NCI-H2081 (cell line): ENCODE measurements at places on chromosomes 3 and 15.

DNA sequence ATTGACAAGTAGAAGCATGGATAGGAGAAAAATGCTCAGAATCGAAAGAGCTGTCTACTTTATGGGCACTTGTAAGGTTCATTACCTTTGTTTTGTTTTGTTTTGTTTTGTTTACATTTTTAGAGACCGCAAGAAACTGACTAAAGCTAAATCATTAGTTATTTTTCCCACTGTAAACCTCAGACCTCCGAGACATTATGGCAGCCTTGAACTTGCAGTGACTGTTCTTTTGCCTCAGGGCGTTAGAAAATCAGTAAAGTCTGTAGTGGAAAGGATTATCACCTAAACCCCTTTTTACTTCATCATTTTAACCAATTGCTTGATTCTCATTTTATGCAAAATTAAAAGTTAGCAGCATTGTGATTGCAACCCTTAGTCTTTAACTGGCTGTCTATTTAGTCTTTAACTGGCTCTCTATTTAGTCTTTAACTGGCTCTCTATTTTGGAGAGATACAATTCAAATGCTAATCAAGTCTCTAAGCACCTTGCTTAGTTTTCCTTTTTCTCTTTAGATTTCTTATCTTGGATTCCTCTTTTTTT is 383.3 kb upstream of the ROBO2 start:
- no peak for DNase-seq

- DNase-seq: no peak
Observed at GRCh38 chr3:58041826-58042324, 33.7 kb downstream of the FLNB start.

- DNase-seq: no peak
Observed at GRCh38 chr3:195259154-195259474, 11.8 kb downstream of the XXYLT1 start.

DNA sequence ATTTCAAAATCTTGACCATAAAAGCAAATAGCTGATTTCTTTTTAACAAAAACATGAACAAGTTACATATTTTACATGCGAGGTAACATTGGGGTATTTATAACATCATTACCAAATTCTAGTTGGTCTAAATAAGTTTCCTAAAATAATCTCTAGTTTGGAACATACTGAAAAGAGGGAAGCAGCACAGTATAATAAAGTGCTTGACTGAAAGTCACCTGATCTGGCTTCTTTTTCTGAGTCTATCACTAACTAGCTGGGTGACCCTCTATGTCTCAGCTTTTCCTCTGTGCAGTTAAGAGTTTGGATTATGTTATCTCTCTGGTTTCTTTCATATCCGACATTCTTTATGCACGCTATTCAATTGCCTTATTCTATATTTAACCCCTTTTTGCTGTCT is 19.8 kb upstream of the CNTN4 start:
- no peak for DNase-seq

- DNase-seq: no peak
Observed at GRCh38 chr3:112761062-112761638, 85.5 kb downstream of the CD200R1L start.

GRCh38 chr15:100055821-100056220 is 286.0 kb downstream of the ADAMTS17 start:
- no peak for DNase-seq

DNA sequence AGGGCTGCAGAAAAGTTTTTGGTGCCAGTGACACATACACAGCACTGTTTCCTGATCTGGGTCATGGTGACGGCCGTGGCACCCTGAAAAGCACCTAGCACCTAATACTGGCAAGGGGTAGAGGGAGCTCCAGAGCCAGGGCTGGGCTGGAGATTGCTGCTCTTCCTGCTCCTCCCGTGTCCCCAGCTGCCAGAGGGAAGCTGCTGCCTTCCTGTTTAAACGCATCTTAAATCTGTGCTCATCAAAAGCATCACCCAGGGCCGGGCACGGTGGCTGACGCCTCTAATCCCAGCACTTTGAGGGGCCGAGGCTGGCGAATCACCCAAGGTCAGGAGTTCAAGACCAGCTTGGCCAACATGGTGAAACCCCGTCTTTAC is 156.7 kb upstream of the MEF2A start:
- peak; percentile 25 for DNase-seq

GRCh38 chr3:128845119-128845777 is 34.2 kb upstream of the ACAD9 start:
- no peak for DNase-seq

GRCh38 chr15:74415966-74416916 is 17.5 kb downstream of the SEMA7A start:
- no peak for DNase-seq

GRCh38 chr3:100602506-100603444 is 6.6 kb upstream of the ADGRG7 start:
- DNase-seq: peak; percentile 22

DNA sequence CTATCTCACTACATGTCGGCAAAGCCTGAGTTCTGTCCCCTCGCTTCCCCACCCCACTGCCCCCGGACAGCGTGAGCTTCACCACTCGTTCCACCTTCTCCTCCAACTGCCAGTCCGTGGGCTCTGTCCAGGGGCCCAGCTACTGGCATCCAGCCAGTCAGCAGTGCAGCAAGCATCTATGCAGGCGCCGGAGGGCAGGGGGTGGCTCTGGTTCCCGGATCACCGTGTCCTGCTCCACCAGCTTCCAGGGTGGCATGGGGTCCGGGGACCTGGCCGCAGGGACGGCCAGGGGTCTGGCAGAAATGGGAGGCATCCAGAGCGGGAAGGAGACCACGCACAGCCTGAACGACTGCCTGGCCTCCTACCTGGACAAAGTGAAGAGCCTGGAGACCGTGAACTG is 20.4 kb downstream of the CMTM8 start:
- DNase-seq: no peak

GRCh38 chr15:91318931-91319330 is 218.9 kb downstream of the SV2B start:
- no peak for DNase-seq

- DNase-seq: no peak
Observed at GRCh38 chr3:160057331-160057730, 68.7 kb downstream of the IL12A start.

- DNase-seq: no peak
Observed at GRCh38 chr3:163129287-163129686, 1632.7 kb downstream of the OTOL1 start.

GRCh38 chr15:98597666-98598065 is 50.7 kb upstream of the IGF1R start:
- DNase-seq: no peak

DNA sequence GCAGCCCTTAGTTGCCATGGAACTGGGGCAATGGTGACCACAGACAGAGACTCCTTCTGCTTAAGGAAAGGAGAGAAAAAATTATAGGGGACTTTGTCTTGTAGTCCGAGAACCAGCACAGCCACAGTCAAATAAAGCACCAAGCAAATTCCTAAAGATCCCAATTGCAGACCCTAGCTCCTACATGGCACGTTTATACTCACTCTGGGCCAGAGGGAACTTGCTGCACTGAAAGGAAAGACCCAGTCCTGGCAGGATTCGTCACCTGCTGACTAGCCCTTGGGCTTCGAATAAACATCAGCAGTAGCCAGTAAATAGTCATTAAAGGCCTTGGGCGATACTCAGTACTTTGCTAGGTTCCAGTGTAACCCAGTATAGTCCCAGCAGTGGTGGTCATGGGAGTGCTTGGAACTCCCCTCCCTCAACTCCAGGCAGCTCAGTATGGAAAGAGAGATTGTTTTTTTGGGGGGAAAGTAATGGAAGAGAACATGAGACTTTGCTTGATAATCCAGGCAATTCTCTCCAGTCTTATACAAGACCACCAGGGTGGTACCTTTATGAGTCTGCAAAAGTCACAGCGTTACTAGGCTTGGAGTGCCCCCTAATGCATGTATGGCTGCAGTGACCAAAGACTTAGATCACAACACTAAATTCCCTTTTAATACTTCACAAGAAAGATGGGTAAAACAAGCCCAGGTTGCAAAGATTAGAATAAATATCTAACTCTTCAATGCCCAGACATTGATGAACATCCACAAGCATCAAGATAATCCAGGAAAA is 66.4 kb upstream of the AGTR1 start:
- DNase-seq: no peak

DNA sequence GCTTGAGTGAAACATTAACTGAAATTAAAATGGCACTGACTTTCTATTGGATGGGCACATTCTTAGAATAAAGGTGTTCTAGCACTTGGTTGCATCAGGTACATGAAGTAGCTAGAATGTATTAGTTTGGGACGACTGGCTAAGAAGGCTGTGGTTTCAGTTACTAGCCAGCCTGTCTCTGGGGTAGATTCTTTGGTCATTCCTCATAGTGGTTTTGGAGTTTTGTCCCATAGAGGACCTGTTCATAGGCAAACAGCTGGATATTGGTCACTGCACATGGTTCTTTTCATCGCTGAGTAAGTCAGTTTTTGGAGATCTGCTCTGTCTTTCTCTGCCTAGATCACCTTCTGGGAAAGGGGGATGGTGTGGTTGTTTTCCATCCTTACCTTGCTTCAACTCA is 55.3 kb downstream of the ADAMTSL3 start:
- no peak for DNase-seq

DNA sequence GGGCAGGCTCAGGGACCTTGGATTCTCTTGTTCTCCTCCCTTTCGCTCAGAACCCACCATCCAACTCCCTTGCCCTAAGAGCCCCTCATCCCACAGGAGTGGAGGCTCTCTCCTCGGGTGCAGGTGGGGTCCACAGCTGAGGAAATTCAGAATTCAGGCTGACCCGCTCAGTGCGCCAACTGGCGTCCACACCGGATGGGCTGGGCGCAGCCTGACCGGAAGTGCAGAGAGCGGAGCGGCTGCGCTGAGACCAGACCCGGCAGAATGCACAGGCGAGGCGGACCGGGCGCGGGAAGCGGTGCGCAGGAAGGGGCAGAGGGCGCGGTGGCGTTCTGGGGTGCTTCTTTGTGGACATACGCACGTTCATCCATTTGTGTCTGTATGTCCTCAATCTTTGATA is 210.4 kb upstream of the NDN start:
- no peak for DNase-seq

DNA sequence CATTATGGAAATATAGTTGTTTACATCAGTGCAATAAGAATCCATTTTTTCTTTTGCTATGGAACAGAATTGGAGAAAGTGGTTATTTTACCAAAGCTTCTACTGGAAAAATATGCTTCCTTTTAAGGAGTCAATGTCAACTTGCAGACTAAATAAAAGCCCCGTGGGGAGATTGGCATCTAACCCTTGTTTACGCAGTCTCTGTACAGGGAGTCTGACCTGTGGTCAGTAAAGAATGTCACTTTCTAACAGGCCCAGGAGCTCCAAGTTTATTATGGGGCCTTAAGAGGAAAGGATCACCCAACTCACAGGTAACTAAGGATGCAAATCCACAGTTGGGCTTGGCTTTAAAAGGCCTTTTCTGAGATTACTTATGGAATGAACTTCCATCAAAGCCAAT is 1751.2 kb downstream of the SI start:
- no peak for DNase-seq

DNA sequence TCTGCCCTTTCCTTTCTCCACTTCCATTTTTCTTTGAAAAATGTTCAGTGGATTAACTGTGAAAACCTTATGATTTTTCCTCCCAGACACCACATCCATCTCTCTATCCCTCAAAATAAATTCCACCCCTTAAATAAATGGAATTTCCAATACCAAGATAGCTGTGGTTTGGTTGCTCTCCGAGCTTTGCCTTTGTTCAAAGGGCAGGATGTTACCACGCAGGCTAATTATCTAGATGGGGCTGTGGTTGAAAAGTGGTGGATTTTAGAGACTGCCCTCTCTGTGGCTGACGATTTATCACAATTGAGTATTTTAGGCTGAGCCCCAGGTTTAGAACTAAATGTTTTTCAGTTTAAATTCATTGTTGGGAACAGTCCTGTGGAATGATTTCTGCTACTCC is 36.9 kb upstream of the CMSS1 start:
- DNase-seq: no peak

- no peak for DNase-seq
Observed at GRCh38 chr3:42719002-42719401, 16.4 kb upstream of the HHATL start.

GRCh38 chr3:143151004-143151731 is 31.6 kb downstream of the CHST2 start:
- no peak for DNase-seq
